Stomach (tissue), 19 donors: ENCODE measurements at places on chromosomes 13 and 19. TPM values are rescaled to one million over a fixed set of nuclear protein-coding genes. Genes with fewer than 3 reads are reported as not detected.

GRCh38 chr19:4636151-4636717 lies 3.1 kb upstream of the TNFAIP8L1 start:
- DNase-seq, result peak; percentile 69

- no peak for DNase-seq
These were observed 32.9 kb downstream of the FLT3 start for GRCh38 chr13:28067491-28067890.

GRCh38 chr13:78595495-78596398 lies 7.6 kb downstream of the POU4F1 start:
- DNase-seq, result no peak

NLRP4 gene
- total RNA-seq, result not detected

GRCh38 chr13:35157143-35157755 lies 215.2 kb downstream of the NBEA start:
- no peak for DNase-seq

DNA sequence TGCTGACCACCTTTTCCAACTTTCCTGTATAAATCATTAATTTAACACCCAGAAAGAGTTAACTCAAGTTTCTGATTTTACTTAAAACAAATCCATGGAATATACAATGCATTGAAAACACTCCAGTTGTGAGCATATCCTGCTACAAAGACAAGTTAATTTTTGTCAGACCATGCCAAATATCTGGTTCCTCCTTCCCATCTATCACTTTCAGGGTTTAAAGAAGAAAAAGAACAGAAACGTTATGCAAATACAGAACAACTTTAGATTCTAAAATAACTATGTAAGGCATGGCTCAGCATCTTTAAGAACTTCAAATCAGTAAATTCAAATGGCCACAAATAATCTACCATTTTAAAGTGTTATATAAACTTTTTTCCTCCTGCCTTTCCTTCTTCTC lies 14.9 kb downstream of the MRPS31 start:
- DNase-seq, result no peak

DNA sequence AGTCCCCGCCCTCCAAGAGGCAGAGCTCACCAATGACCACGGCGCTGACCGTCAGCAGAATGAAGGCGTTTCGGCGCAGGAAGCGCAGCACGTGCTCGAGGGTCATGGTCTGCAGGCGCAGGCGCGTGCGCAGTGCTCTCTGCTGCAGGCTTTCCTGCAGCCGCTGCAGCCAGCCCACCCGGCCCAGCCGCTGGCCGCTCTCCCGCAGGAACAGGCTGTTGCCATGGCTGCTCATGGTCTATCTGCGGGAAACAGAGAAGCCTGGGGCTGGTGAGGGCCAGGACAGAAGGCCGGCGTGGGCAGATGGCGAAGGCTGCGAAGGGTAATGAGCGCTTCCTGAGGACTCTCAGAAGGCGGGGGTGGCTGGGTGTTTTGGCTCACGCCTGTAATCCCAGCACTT lies 7.0 kb downstream of the SLC1A6 start:
- DNase-seq, result no peak

GRCh38 chr13:24307211-24308067 lies 1.9 kb upstream of the C1QTNF9 start:
- peak; percentile 62 for DNase-seq

DNA sequence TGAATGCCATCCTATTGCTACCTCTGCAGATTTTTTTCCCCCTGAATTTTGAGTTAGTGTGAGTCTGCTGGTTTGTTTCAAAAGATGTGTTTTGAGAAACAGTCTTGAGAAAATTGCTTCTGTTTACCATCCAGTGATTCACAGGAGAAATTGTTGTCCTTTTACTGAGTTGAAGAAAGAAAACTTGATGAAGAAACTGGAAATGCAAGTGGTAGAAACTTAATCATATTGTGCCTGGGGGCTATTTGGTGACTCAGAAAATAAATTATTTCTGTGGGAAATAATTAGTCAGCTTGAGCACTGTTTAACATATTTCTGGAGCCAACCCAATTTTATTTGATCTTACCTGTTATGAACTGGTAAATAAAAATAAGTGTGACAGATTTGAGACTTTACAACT lies 35.4 kb downstream of the PAN3 start:
- no peak for DNase-seq

C1QTNF9B gene
- total RNA-seq, result not detected

DNA sequence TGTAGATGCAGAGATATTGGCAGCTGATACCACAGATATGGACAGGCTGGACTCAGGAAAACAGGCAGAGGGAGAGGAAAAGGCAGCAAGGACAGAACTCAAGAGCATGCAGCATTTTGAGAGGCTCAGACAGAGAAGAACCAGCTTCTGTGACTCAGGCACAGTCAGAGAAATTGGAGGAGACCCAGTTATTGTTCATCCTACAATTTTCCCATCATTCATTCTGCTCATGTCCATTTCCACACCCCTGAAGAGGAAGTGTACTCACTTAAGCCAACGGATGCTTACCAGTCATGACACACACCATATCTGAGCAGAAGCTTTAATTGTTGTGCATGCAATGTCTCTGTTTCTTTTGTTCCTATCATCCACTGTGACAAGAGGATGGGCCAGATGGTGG lies 359.8 kb upstream of the HTR2A start:
- DNase-seq, result no peak

DNA sequence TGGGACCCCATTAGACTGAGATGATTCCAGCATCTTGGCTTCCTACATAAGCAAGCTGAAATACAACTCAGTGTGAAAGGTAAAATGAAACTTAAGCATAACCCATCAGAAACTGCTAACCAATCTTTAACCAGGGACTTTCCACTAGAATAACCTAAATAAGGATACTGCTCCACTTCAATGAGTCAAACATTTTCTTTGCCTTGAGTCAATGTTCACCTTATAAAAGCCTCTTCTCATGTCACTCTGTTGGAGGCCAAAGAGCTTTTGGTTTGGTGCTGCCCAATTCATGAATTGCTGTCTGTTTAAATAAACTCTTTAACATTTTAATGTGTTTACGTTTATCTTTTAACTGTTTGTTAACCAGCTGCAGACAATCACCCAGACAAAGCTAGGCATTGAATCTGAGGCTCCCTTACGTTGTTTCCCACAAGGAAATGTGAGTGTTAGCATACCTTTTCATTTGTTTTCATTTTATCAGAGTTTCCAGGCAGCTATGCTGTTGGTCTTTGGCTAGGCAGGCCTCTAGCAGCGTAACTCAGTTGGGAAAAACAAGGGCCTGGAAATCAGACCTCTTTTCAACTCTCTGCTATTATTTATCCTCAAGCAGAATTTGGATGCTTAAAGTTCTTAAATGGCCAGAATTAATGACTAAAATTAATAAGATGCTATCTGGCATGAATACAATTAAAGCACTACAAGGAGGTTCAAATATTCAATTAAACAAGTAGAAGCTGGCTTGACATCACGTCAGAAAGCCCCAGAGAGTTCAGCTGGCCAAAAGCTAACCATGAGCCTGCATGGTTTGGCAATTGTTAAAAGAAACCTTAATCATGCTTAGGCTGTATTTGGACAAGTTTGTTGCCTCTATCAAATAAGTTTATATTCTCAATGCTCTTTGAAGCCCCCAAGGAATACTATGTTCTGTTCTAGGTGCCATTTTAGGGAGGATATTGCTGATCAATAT lies 200.2 kb downstream of the DCLK1 start:
- DNase-seq, result peak; percentile 49
